Natural killer cell treated with Interleukin-12 subunit alpha and Interleukin-12 subunit beta and Interleukin-15 and Interleukin-18, amount 100 ng/mL, for 72 hours (primary cell): ENCODE measurements at places on chromosomes 1 and 21.

GRCh38 chr21:36747815-36748383 is 49.0 kb downstream of the SIM2 start:
- DNase-seq = no peak

- no peak for DNase-seq
Measured at GRCh38 chr1:39816415-39817090, 27.9 kb upstream of the BMP8B start.

GRCh38 chr21:20215959-20216358 is 782.2 kb upstream of the NCAM2 start:
- no peak for DNase-seq

GRCh38 chr1:226737819-226738420 is 1.2 kb downstream of the ITPKB start:
- DNase-seq = no peak

- no peak for DNase-seq
Measured at GRCh38 chr1:147504801-147505311, 36.4 kb upstream of the BCL9 start.

DNA sequence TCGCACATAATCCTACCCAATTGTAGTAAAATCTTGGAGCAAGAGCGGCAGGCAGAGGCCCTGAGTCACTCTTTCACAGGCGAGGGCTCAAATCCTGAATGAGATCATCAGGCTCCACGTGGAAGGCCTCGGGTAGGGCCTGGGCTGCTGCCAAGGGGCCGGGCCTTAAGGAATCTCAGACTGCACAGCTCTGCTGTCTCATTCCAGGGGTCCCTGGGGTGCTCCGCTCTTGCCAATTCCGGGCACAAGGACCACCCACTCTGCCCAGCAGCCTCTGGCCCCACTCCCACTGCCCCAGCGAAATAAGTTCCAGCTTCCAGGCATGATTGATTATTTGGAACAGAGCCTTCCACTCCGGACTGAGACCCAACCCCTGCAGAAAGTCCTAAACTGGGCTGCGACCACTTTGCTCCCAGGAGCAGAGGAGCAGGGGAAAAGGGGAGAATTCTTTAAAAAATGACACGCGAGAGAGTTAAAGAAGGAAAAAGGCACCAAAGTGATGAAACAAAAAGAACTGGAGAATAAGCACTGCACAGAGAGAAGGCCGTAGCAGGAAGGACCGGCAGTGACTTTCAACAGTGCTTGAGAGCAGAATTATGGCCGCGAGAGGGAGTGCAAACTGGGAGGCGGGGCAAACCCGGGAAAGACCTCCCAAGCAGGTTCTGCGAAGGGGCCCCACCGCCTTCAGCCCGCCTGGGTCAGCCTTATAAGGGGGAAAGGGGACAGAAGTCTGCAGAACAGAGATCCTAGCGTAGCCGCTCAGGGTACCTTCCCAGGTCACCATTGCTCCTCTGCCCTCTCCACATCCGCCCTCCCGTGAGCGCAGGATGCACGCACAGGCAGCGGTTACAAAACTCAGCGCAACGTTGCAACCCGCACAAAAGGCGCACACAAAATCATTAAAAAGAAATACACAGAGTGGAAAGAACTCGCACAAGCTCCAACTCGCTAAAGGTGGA is 2.0 kb downstream of the ADAMTS1 start:
- DNase-seq = peak; percentile 77

- DNase-seq = peak; percentile 81
Measured at GRCh38 chr1:1778663-1779319, 521 bp upstream of the NADK start.

- DNase-seq = peak; percentile 57
Measured at GRCh38 chr1:119008483-119009311, 20.6 kb upstream of the TBX15 start.

- DNase-seq = peak; percentile 82
Measured at GRCh38 chr1:184161071-184161698, 109.7 kb downstream of the TSEN15 start.

GRCh38 chr1:35656148-35656862 is 15.0 kb upstream of the PSMB2 start:
- no peak for DNase-seq

- DNase-seq = no peak
Measured at GRCh38 chr1:199878823-199879222, 148.7 kb upstream of the NR5A2 start.

- no peak for DNase-seq
Measured at GRCh38 chr1:238350471-238350870, 459.7 kb upstream of the ZP4 start.

- no peak for DNase-seq
Measured at GRCh38 chr1:196558411-196558810, 49.8 kb downstream of the KCNT2 start.

DNA sequence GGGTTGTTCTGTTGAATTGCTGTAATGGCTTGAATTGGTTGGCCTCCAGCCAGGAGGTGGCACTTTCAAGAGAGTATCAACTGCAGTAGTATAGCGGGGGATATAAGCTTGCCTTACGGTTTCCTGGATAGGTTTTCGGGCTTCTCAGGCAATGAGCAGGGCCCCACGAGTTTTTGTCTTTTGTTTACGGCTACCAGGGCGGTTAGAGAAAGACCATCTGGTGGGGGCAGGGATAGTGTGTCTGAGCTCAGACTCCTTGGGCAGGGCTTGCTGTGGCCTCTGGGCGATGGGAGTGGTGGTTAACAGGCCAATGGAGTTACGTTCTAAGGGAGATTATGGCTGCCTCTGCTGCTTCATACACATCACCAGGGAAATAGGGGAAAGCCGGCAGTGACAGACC is 62.8 kb downstream of the DTL start:
- DNase-seq = no peak

DNA sequence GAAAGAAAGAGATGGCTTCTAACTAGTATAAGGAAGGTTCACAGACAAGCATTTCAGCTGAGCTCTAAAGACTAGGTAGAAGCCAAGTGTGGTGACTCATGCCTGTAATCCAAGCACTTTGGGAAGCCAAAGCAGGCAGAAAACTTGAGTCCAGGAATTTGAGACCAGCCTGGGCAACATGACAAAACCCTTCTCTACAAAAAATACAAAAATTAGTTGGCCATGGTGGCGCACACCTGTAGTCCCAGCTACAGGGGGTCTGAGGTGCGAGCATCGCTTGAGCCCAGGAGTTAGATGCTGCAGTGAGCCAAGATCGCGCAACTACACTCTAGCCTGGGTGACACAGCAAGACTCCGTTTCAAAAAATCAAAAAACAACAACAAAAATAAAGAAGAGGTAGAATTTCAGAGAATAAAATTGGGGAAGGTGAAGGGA is 27.8 kb downstream of the FBXO42 start:
- no peak for DNase-seq

DNA sequence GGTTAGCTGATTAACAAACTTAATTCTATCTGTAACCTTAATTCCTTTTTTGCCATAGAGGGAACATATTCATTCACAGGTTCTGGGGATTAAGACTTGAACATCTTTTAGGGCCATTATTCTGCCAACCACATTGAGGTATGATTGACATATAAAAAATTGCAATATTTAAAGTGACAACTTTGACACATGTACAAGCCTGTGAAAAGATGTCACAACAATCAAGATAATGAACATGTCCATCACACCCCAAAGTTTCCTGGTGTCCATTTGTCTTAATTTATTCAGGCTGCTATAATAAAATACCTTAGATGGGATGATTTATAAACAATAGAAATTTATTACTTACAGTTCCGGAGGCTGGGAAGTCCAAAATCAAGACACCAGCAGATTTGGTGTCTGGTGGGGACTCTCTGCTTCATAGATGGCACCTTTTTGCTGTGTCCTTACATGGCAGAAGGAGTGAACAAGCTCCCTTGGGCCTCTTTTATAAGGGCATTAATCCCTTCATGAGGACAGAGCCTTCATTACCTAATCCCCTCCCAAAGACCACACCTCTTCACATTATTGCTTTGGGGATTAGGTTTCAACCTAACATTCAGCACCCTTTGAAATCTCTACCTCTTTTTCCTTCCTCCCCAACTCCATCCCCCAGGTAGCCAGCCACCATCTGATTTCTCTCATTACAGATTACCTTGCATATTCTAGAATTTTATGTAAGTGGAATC is 33.0 kb upstream of the TP53BP2 start:
- no peak for DNase-seq

GRCh38 chr1:62685431-62685859 is 2.7 kb downstream of the DOCK7 start:
- no peak for DNase-seq

- no peak for DNase-seq
Measured at GRCh38 chr1:185053204-185053603, 7.8 kb downstream of the RNF2 start.

DNA sequence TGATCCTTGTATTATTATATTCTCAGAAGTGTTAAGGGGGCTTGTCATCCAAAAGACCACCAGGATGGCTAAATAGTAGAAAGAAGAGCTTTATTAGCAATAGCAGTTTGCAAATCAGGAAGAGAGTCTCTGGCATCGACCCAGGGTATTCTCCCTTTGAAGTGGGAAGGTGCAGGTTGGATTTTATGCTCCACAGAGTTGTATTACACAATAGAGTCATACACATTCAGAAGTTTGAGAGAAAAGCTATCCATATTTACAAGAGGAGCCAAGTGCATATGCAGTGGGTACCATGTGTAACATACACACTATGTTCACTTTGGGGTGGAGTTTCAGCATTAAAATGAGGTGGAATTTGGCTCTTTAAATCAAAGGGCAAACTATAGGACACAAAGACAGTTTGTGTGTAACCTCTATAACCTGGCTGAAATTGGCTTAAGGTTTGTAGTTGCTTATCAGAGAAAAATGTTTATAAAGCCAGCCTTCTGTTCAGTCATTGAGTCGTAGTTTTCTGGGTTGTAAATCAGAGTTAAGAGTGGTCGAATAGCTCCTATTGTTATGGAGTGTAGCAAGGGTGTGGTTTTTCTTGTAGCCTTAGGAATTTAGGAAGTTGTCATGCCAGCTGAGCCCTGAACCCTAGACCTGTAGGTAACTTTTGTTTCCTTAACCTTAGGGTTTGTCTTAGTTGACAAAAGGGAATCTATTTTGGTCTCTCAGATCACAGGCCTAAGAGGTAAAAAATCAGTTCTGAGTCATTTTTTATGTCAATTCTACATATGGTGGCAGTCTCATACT is 125.3 kb downstream of the DNM3 start:
- no peak for DNase-seq

- no peak for DNase-seq
Measured at GRCh38 chr1:205930799-205931281, 12.4 kb downstream of the SLC26A9 start.

GRCh38 chr1:236502579-236502971 is 21.2 kb upstream of the LGALS8 start:
- DNase-seq = no peak

DNA sequence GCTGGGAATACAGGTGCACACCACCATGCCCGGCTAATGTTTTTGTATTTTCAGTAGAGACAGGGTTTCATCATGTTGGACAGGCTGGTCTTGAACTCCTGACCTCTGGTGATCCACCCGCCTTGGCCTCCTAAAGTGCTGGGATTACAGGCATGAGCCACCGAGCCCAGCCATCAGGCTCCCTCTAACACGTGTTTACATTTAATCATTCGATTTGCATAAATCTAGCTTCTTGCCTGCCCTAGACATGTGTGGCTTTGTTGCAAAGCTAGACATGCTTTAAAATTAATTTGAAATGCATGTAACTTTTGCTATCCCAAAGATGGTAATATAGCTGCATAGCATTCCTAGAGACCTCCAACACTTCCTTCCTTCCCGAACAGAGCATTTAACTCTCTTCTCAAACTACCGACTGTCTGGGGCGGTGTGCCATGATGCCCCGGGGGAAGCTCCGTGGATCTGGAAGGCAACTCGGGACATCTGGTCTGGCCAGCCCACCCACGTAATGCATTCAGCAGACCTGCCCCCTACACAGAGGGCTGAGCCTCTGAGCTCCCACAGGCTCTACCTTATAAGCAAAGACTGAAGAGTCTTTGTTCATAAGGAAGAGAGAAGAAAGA is 34.6 kb upstream of the NID1 start:
- no peak for DNase-seq

DNA sequence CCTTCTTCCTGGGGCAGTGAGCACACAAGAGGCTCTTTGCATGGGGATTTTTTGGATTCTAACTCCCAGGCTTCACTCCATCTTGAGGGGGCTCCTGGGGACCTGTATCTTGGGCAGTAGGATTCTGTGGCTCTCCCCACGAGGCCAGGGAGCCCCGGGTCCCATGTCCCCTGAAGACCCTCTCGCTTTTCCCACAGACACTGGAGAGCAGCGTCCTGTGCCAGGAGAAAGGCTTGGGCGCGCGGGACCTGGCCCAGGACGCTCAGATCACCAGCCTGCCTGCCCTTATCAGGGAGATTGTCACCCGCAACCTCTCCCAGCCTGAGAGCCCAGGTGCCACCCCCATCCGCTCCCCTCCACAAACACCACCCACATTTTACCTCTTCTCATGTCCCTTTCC is 735 bp downstream of the CROCC start:
- no peak for DNase-seq

DNA sequence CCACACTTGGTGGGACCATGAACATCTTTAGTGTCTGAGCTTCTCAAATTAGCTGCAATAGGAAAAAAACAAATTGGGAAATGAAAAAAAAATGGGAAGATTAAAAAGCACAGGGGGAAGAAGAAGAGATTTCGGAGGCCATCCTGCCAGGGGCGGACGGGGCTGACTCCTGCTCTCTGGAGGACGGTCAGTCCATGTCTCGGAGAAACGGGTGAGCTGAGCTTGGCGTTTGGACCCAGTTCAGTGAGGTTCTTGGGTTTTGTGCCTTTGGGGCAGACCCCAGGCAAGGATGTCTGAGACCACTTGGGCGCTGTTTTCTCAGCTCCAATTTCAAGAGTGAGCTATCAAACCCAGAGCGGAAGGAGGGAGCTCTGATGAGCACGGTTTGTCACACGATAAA is 123.9 kb downstream of the PRDM2 start:
- no peak for DNase-seq
